ENCODE measurements at places on chromosomes 16 and 17.

DNA sequence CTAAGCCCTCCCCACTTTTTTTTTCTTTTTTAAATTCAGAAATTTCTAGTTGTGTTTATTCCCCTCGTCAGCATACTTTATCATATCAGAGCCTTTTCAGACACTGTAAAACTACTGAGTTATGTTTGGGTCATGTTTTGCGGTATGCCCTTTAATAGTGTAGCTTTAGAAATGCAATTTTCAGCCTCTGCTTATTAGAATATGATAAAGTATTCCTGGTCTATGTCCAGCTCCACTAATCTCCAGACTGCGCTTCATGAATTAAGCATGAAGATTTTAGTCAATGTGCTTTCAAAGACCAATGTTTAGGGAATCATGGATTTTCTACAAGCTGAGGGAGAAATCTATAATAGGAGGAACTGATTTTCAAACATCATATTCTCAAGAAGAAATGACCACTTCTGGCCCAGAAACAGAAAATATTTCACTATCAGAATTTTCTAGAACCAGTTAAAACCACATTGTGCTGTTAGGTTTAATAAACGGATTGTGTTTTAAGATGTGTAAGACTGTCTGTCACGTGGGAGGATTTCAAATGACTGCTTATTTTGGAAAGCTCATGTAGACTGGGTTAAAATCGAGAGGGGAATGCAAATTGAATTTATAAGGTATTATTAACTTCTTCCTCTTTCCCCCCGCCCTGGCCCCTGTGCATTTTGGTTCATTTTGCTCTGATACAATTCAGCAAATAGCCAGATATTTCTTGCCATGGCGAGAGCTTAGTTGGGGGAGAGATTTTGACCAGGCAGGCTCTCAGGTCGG is 498.5 kb downstream of the WWOX start:
- H3K36me3 ChIP-seq = no peaks in the 10 kb centered on the region
- H3K4me1 ChIP-seq = no peaks in the 10 kb centered on the region
- no peak overlapping the region for H3K4me3 ChIP-seq
- DNase-seq = no peak
- H3K27ac ChIP-seq = no peak overlapping the region
- no peaks in the 10 kb centered on the region for H3K27me3 ChIP-seq

DNA sequence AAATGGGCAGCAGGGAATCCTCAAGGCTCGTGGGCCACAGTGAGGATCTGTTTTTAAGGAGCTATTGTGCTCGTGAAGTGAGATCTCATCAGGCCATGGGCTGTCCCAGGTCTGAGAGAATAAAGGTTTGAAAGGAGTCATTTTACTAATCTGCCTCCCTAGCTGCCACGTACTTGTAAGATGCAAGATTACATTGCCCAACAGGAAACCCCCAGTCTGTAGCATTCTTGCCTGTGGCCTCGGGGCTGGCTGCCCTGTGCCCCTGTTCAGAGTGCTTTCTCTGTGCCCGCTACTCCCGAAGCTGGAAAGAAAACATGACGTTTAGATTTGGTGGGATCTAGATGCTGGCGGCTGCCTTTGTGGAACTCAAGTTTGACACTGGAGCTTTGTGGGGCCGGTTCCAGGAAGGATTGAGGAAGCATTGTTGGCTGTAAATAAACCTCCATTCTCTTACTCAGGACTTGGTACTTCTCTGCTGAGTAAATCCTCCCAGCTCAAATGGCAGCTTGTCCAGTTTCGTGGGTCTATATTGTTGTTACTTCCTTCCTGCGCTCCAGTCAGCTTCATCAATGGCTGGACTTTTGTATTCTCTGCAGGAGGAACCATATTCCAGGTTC is 21.2 kb downstream of the SAP30BP start:
- no peaks in the 10 kb centered on the region for H3K27me3 ChIP-seq
- peaks cover 65% of the 10 kb centered on the region for H3K4me1 ChIP-seq

- H3K36me3 ChIP-seq = no peaks in the 10 kb centered on the region
- no peak overlapping the region for H3K4me3 ChIP-seq
- H3K4me1 ChIP-seq = peaks cover 3% of the 10 kb centered on the region
- H3K27ac ChIP-seq = no peak overlapping the region
Observed at GRCh38 chr16:5024632-5025031, 9.1 kb downstream of the NAGPA start.

- no peak overlapping the region for H3K4me3 ChIP-seq
- H3K27me3 ChIP-seq = no peaks in the 10 kb centered on the region
- H3K27ac ChIP-seq = no peak overlapping the region
- peaks cover under 1% of the 10 kb centered on the region for H3K4me1 ChIP-seq
- peaks cover 12% of the 10 kb centered on the region for H3K36me3 ChIP-seq
- no peak for DNase-seq
Observed at GRCh38 chr17:66573078-66573477, 261.8 kb upstream of the CACNG5 start.

GRCh38 chr16:4053301-4053845 is 62.9 kb downstream of the ADCY9 start:
- no peak for DNase-seq
- H3K36me3 ChIP-seq = no peaks in the 10 kb centered on the region
- peaks cover 17% of the 10 kb centered on the region for H3K4me1 ChIP-seq
- no peak overlapping the region for H3K4me3 ChIP-seq
- no peak overlapping the region for H3K27ac ChIP-seq
- H3K27me3 ChIP-seq = no peaks in the 10 kb centered on the region

DNA sequence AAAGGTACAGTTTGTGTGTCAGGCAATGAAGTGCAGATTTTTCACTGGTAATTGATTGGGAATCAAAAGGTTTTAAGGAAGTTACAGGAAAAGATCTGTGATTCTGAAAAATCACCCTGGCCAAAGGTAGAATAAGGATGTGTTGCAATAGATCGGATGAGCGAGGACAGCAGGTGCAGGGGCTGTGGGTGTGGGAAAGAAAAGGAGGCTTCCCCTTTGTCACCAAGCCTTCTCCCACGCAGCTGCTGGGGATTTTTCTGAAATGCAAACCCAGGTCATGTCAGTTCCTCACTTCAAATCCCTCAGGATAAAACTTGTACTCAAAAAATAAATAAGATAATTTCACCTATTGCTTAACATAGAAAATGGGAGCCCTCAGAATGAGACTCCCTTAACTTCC is 47.9 kb upstream of the ARHGAP17 start:
- H3K27me3 ChIP-seq = peaks cover 6% of the 10 kb centered on the region
- DNase-seq = no peak
- peaks cover 3% of the 10 kb centered on the region for H3K36me3 ChIP-seq
- peaks cover 64% of the 10 kb centered on the region for H3K4me1 ChIP-seq

DNA sequence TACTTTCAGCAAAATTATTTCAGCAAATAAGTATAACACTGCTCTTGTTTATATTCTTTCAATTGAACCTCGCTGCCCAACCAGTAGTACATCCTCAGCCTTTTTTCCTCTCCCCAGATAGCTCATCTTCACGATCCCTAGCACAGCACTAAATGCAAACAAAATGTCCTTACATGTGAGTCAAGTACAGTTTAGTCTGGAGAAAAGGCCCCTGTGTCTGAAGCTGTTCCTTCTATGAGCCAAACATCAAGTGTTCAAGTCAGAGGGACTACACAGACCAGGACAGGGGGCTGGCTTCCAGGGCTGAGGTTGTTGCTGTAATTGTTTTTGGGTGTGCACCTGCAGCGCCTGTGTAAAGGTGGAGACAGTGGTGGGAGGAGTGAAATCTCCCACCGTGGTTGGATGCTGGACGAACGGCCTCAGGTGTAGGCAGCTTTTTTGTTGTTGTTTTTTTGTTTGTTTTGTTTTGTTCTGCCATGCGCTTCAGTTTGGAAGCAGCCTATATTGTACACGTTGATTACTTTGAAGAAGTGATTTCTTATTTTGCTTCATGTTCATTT is 147.1 kb downstream of the PRKCA start:
- no peak overlapping the region for H3K4me3 ChIP-seq
- H3K27ac ChIP-seq = no peak overlapping the region
- peaks cover 22% of the 10 kb centered on the region for H3K36me3 ChIP-seq
- peaks cover 30% of the 10 kb centered on the region for H3K4me1 ChIP-seq
- H3K27me3 ChIP-seq = no peaks in the 10 kb centered on the region

DNA sequence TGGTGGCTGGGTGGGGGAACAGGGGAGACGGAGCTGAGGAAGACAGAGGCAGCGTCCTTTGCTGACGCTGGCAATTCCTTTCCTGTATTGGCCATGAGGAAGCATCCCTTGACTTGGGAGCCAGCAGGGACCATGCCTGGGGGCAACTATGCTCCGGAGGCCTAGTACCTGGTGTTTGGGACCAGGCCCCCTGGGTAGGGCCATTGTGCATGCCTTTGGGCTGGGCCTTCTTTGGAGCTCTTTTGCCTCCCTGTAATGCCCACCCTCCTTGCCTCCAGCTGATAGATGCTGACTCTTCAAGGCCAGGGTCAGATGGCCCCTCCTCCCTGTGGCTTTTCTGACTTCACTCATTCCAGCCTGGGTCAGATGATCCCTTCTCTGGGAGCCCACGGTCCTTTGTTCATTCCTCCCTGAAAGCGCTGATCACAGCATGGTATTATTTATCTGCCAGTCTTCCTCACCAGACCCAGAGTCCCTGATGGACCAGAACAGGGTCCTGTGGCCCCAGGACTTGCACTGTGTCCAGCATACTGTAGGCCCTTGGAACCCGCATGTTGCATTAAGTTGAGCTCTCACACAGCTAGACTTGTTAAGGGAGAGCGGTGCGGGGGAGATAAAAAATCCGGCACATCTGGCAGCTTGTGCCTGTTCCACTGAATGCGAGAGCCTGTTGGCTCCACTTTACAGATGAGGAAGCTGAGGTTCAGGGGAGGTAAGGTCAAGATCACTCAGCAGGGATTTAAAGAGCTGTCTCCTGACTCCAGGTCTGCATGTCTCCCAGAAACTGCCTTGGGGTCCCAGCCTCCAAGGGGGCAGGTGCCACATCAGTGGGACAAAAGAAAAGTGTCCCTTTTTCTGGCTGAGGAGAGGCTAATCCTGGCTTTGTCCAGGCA is 2.9 kb downstream of the STARD3 start:
- H3K4me3 ChIP-seq = no peak overlapping the region
- no peak for DNase-seq
- peaks cover 7% of the 10 kb centered on the region for H3K36me3 ChIP-seq
- no peak overlapping the region for H3K27ac ChIP-seq
- H3K27me3 ChIP-seq = no peaks in the 10 kb centered on the region

GRCh38 chr17:14745541-14745940 is 444.7 kb downstream of the HS3ST3B1 start:
- no peaks in the 10 kb centered on the region for H3K36me3 ChIP-seq
- H3K27ac ChIP-seq = no peak overlapping the region
- no peaks in the 10 kb centered on the region for H3K27me3 ChIP-seq
- DNase-seq = no peak
- peaks cover 5% of the 10 kb centered on the region for H3K4me1 ChIP-seq

GRCh38 chr16:30054959-30055553 is 10.5 kb upstream of the ALDOA start:
- peak; percentile 58 for DNase-seq
- H3K36me3 ChIP-seq = peaks cover 7% of the 10 kb centered on the region
- peaks cover 2% of the 10 kb centered on the region for H3K27me3 ChIP-seq

DNA sequence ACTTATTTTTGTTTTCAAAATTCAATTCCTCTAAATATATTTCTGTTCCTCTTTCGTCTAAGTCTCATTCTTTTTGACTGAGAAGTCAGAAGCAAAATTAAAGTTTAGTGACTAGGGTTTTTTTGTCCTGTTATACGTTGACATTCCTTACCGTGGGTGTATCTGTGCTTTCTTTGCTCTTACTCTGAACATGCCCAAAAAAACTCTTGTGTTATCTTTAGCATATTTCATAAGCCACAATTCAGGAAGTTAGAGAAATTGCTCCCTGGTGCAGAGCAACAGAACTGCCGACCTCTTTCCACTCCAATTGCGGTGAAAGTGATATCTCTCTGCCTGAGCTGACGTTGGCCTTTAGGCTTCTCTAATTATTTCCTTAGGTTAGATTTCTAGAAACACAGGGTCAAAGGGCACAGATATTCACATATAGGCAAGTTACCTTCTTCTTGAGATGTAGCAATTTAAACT is 65.7 kb downstream of the CENPV start:
- H3K4me3 ChIP-seq = peak overlapping the region; percentile 49
- no peaks in the 10 kb centered on the region for H3K27me3 ChIP-seq
- peak overlapping the region; percentile 86 for H3K27ac ChIP-seq

GRCh38 chr16:85326794-85327181 is 214.5 kb upstream of the CIBAR2 start:
- peaks cover 2% of the 10 kb centered on the region for H3K4me1 ChIP-seq
- no peaks in the 10 kb centered on the region for H3K36me3 ChIP-seq
- no peak for DNase-seq
- H3K27ac ChIP-seq = no peak overlapping the region
- H3K27me3 ChIP-seq = peaks cover 8% of the 10 kb centered on the region

DNA sequence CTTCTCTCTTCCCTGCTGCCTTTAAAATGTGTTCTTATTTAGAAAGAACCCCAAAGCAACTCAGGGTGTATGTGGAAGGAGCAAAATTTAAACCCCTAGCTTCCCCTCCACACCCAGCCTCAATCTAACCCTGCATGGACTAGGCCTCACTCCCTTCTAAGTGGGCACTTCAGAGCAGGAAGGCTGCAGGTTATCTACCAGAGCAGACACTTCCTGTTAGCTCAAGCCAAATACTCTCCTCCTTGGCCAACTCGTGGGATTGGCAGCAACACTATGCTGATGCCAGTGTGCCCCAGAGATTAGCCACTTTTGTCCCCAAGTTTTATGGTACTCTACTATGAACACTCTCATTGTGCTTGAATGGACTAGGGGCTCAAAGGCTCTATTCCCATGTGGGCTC is 35.6 kb downstream of the CCDC42 start:
- no peak overlapping the region for H3K4me3 ChIP-seq
- H3K27ac ChIP-seq = no peak overlapping the region
- no peaks in the 10 kb centered on the region for H3K36me3 ChIP-seq
- no peak for DNase-seq

DNA sequence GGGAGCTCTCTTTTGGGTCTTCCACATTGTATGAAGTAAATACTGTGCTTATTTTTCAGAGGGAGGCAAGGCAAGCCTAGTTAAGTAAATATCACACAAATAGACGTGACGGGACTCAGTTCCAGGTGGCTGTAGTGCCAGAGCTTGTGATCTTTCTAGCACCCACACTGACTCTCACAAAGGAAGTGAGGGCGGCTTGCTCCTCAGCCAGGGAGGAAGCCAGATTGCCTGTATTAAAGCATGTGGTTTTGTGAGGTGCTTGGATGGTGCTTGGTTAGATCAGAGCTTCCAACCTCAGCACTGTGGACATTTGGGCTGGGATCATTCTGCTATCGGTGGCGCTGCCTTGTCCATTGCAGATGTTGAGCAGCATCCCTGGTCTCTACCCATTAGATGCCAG is 80.1 kb downstream of the VAT1L start:
- peaks cover 12% of the 10 kb centered on the region for H3K4me1 ChIP-seq
- no peaks in the 10 kb centered on the region for H3K36me3 ChIP-seq
- H3K27me3 ChIP-seq = no peaks in the 10 kb centered on the region
- H3K27ac ChIP-seq = no peak overlapping the region
- peak; percentile 28 for DNase-seq

GRCh38 chr17:77959926-77960521 is 1.5 kb downstream of the TNRC6C start:
- peaks cover 60% of the 10 kb centered on the region for H3K4me1 ChIP-seq
- H3K27me3 ChIP-seq = peaks cover 22% of the 10 kb centered on the region
- H3K36me3 ChIP-seq = peaks cover 15% of the 10 kb centered on the region
- H3K27ac ChIP-seq = peak overlapping the region; percentile 92
- DNase-seq = peak; percentile 46
